DMS53 (cell line): ENCODE measurements at places on chromosomes 11 and 22.
A peak's percentile ranks its signal among the peaks of the same experiment; 100 is the strongest.

- no peak for DNase-seq
Observed at GRCh38 chr11:68989936-68990606, 9.3 kb upstream of the MRGPRD start.

- DNase-seq, result no peak
Observed at GRCh38 chr22:30314915-30315314, 11.8 kb downstream of the TBC1D10A start.

DNA sequence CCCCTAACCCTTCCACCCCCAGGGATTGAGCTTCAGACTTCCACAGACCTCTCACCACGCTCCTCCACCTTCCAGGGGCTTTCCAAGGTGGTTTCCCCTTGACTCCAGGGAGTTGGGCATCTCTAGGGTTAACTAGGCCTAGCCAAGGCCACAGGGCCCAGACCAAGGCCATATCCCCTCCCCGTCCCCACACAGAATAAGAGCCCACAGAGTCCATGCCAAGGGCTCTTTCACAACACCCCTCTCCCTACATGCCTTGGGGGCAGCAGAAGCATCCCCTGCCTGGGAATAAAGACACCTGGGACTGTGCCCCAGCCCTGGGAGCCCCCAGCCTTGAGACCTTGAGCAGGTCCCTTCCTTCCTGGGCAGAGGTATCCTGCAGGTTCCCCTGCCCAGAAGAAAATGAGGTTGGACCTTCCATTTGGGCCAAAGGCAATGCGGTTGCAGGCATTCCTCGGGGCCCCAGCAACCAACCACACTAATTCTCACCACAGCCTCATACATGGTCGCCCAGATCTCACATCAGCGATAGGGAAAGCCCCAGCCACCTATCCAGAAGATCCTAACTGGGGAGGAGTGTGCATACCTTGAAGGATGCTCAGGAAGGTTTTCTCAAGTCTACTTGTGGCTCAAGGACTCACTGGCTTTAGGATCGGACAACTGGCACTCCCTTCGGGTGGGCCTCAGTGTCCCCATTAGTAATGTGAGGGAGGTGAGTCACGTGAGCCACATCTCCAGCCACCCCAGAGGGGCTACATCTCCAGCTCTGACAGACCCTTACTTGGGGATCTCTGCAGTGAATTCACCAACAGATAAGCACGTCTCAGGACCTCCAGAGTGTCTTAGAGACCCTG lies 1.7 kb downstream of the GDPD5 start:
- peak; percentile 37 for DNase-seq

DNA sequence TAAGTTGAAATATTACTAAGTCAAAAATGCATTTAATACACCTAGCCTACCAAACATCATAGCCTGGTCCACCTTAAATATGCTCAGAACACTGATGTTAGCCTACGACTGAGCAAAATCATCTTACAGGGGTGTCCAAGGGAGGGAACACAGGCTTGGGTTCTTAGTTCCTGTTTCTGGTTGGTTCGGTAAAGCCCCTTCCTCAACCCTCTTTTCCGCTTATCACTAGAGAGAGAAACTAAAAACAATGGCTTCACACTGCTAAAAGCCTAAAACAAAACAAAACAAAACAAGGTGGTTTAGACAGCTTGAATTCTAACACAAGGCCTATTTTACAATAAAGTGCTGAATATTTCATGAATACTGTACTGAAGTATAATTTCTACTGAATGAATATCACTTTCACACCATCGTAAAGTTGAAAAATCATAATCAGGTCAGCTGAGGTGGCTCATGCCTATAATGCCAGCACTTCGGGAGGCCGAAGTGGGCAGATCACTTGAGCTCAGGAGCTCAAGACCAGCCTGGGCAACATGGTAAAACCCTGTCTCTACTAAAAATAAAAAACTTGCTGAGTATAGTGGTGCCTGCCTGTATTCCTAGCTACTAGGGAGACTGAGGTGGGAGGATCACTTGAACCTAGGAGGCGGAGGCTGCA lies 118.0 kb downstream of the SIK3 start:
- DNase-seq, result no peak
